Endodermal cell (in vitro differentiated cells): ENCODE measurements at places on chromosomes 5 and 9. TPM values are rescaled to one million over a fixed set of nuclear protein-coding genes. Genes with fewer than 3 reads are reported as not detected.

GRCh38 chr5:107090506-107090905 is 580.2 kb downstream of the EFNA5 start:
- H3K27ac ChIP-seq, result no peak overlapping the region
- no peak for DNase-seq
- H3K4me1 ChIP-seq, result no peaks in the 10 kb centered on the region
- no peak overlapping the region for H3K4me3 ChIP-seq
- H3K27me3 ChIP-seq, result no peaks in the 10 kb centered on the region
- H3K36me3 ChIP-seq, result no peaks in the 10 kb centered on the region

DNA sequence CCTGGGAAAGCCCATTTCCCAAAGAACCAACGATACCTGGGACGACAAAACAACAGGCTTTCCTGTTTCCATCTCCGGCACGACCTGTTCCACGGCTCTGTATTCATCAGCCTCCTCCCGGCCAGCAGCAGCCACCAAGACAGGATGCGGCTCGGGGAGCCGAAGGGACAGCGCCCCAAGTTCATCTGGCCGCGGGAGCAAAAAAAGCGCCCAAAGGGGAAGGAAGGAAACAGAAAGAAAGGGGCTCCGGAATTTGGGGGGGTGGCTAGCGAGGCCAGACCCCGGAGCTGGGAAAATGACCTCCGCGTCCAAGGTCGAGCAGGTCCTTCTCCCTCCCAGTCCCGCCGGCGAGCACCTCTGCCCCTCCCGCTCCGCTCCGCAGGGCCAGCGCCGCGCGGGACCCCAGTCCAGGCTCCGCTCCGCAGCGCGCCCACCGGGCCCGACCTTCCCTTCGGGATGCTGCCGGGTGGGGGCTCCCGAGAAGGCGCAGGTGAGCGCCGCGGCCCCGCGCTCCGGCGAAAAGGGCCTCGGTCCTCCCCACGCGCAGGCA is 608 bp downstream of the ELOVL7 start:
- H3K27me3 ChIP-seq, result peaks cover 82% of the 10 kb centered on the region
- peak; percentile 74 for DNase-seq
- no peak overlapping the region for H3K27ac ChIP-seq
- H3K36me3 ChIP-seq, result no peaks in the 10 kb centered on the region
- peak overlapping the region; percentile 77 for H3K4me3 ChIP-seq

- no peak overlapping the region for H3K4me3 ChIP-seq
- no peaks in the 10 kb centered on the region for H3K4me1 ChIP-seq
- H3K36me3 ChIP-seq, result no peaks in the 10 kb centered on the region
- no peaks in the 10 kb centered on the region for H3K27me3 ChIP-seq
Observed at GRCh38 chr5:156328161-156328560, 1.2 kb downstream of the SGCD start.

GRCh38 chr9:69455311-69455710 is 130.3 kb downstream of the ENTREP1 start:
- no peaks in the 10 kb centered on the region for H3K36me3 ChIP-seq
- H3K4me1 ChIP-seq, result peaks cover 3% of the 10 kb centered on the region
- DNase-seq, result peak; percentile 26
- H3K27me3 ChIP-seq, result no peaks in the 10 kb centered on the region
- no peak overlapping the region for H3K4me3 ChIP-seq

DNA sequence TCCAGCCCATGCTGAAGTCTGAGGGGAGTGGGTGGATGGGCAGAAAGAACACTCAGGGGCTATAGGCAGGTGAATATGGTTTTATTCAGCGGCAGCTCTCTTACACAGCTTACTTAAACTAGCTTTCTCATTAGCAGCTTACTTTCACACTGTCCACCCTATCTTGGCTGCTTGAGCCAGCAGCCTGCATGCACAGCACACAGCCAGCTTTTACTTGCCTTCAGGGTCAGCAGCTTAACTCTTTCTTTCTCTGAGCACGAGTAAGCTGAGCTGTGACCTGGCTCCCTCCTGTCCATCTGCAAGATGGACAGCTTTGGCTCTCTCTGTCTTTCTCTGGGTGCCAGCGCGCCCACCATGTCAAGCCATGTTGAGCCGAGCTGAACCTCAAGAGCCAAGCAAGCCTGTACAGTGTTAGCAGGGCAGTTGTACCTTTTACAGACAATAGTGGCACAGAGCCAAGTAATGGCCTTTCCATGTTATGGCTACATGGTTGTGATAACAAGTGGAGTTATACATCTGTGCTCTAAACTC is 1054.9 kb downstream of the PTPRD start:
- peak; percentile 63 for DNase-seq
- H3K27ac ChIP-seq, result no peak overlapping the region
- H3K4me1 ChIP-seq, result peaks cover 9% of the 10 kb centered on the region
- H3K27me3 ChIP-seq, result peaks cover 15% of the 10 kb centered on the region
- no peak overlapping the region for H3K4me3 ChIP-seq

- H3K36me3 ChIP-seq, result no peaks in the 10 kb centered on the region
- H3K27me3 ChIP-seq, result no peaks in the 10 kb centered on the region
- H3K27ac ChIP-seq, result no peak overlapping the region
- no peaks in the 10 kb centered on the region for H3K4me1 ChIP-seq
- H3K4me3 ChIP-seq, result no peak overlapping the region
- no peak for DNase-seq
Observed at GRCh38 chr9:88926781-88927505, 64.3 kb upstream of the S1PR3 start.

DNA sequence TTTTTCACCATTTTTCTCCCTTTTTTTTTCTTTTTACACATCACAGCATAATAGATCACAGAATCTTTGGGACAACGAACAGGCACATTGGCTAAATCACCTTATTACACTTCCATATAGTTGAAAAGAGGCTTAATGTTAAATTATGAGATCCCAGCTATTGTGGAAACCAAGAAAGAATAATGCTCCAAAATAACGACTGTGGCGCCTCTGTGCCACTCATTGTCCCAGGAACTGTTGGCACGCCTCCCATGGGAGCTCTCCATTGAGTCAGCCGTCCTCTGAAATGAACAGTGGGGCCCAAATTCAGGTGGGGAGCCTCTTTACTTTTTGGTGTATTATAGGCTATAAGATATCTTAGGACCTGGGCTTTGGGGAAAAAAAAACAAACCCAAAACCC is 82.2 kb upstream of the NFIB start:
- H3K27me3 ChIP-seq, result no peaks in the 10 kb centered on the region
- H3K27ac ChIP-seq, result no peak overlapping the region
- H3K4me1 ChIP-seq, result no peaks in the 10 kb centered on the region
- no peaks in the 10 kb centered on the region for H3K36me3 ChIP-seq

DNA sequence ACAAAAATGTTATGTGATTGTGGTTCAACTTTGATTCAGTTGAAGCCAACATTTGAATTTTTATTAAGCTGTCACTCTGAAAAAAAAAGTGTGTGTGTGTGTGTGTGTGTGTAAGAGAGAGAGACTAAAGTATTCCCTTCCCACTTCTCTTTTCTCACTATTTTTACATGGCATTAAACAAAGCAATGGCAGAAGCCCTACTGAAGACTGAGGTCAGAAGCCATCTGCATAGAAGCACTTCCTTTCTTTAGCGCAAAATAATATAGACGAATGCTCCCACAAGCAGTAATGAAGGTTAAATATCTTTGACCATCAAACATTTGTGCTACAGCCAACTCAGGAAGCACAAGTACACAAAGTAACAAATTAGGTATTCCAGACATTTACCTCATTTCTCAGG is 540.5 kb downstream of the KCTD16 start:
- H3K27ac ChIP-seq, result no peak overlapping the region
- H3K4me1 ChIP-seq, result no peaks in the 10 kb centered on the region
- H3K27me3 ChIP-seq, result no peaks in the 10 kb centered on the region
- no peaks in the 10 kb centered on the region for H3K36me3 ChIP-seq
- DNase-seq, result no peak
- no peak overlapping the region for H3K4me3 ChIP-seq

GRIN1 gene
- 0.35 and 1.2 TPM in 2 replicates for total RNA-seq

NR6A1 gene
- total RNA-seq, result 167 and 168 TPM in 2 replicates

SPINK7 gene
- not detected in 3 replicates for total RNA-seq

MCC gene
- 128 and 164 TPM in 2 replicates for total RNA-seq

POLR3G gene
- total RNA-seq, result 6.3 to 7.9 TPM (median 7.4 TPM) in 3 replicates

SEMA6A gene
- total RNA-seq, result 79.6 to 117 TPM (median 101 TPM) in 3 replicates

FAM221B gene
- total RNA-seq, result 0.22 TPM in 1 of 2 replicates, not detected in the other
